ENCODE measurements at places on chromosomes 16 and 17.

DNA sequence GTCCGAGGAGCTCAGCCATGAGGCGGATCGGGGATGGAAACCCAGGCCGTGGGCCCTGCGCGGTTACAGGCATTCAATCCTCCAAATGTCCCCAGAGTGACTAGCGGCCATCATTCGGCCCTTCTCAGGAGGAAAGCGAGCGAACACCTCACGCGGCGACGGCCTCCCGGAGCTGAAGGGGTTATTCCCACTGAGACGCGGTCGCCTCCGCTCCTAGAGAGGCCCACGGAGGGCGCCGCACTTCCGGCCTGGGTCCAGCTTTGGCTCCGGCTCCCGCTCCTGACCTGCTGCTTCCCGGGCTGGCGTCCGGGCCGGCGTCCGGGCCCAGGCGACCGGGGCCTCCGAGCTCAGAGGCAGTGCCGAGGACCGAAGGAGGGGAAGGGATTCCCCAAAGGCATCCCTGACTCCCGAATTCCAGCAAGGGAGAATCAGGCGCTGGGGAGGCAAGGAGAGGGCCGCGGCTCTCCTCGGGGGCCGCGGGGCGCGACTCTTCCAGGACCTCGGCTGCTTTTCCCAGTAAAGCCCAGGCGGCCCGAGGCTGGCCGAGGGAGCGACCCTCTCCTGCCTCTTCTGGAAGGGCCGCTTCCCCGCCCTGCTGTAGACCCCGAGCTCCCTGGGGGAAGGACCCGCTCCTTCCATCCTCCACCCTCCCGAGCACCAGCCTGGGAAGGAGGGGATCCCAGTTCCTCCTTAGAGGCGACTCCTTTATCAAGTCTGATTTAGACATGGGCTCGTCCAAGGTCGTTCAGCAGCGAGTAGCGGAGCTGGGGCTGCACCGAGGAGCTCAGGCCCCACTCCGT is 18.6 kb upstream of the ZNF629 start:
- DNase-seq: peak; percentile 20

DNA sequence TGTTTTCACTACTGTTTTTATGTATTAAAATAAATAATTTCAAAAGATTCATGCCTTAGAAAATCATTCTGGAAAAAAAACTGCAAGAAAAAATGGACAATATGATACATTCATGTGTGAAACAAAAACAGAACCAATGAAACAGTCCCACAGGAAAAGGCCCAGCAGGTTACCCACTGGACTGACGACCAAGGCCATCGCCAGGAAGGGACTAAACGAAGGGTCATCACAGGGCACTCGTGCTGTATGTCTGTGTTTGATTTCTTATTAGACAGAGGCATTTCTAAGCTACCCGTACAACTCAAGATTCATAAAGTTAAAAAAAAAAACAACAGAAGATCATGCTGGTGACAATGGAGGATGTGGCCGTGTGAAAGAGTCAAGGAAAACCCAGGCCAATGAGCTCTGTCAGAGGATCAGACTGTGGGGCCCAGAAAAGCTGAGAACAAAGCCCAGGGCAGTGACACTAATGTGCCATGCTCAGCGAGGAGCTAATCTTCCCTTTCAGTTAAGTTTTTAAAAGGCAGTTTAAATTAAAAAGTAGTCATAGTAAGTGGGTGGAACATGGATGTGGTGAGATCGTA is 31.8 kb downstream of the NSMCE1 start:
- DNase-seq: no peak

DNA sequence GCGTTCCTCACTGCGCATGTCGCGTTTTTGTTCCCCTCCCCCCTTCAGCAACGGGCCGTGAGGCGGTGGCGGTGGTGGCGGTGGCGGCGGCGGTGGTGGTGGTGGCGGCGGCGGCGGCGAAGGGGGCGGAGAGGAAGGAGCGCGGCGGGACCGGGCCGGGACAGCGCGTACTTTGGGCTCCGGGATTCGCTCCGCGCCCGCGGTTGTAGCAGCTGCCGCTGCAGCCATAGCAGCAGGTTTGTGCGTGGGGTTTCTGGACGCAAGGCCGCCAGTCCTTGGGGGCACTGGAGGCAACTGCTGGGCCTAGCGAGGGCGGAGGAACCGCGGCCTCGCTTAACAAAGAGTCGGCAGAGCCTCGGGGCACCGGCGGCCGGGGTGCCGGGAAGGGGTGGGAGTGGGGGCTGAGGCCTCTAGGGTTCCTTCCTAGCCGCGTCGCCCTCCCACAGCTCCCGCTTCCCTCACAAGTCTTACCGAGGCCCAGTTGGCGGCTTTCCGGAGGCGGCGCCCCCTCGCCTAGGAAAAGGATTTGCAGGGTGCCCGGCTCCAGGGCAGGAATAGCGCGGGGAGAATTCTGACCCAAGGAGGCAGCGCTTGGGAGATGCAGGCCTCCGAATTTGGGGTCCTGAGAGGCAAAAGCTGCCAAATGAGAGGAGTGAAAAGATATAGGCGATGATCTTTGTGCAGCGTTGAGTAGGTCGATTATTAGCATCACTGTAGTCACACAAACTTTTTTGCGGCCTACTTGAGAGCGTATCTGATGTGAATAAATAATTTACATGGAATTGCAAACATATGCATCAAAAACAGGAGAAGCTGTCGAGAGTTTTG is at the start of gene DDX42:
Gene DDX42 (plus strand): TSS at position 30 of the 828 bp plus-strand sequence. CDS start 12,880 bp downstream, outside the sequence.
- DNase-seq: peak; percentile 80

DNA sequence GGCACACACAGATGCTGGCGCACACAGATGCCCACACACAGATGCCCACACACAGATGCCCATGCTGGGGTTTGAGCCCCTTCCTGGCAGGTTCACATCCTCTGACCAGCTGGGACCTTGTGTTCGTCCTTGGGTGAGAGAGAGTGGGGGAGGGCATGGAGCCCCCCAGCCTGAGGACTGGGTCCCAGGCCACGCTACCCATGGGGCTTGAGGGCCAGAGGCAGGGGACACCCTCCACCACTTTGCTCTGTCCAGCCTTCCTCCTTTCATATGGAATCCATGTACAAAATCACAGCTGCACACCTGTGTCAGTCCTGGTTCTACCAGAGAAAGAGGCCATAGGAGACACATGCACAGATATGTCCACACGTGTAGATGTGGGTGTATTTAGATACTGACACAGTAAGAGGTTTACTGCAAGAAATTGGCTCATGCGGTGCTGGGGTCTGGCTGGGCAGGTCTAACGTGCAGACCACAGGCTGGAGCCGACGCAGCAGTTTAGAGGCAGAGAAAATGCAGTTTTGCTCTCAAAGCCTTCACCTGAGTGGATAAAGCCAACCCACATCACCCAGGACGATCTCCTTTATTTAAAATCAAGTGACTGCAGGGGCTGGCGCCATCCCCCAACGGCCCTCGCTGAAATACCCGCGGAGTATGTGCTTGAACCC is 10.8 kb downstream of the SLC22A31 start:
- no peak for DNase-seq
